ENCODE measurements at places on chromosomes 5 and 9.

DNA sequence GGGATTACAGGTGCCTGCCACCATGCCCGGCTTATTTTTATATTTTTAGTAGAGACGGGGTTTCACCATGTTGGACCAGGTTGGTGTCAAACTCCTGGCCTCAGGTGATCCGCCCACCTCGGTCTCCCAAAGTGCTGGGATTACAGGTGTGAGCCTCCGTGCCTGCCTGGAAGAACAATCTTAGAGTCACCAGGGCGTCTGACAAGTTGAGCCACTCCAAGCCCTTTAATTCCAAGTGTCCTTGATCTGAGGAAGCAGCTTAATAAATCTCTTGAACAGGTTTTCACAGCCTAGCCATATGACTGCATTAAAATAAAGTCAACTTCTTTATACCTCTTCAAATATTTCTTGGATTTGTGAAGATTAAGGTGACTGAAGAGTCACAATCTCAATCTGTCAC, 31.5 kb downstream of the SLC44A1 start:
- DNase-seq, result no peak

DNA sequence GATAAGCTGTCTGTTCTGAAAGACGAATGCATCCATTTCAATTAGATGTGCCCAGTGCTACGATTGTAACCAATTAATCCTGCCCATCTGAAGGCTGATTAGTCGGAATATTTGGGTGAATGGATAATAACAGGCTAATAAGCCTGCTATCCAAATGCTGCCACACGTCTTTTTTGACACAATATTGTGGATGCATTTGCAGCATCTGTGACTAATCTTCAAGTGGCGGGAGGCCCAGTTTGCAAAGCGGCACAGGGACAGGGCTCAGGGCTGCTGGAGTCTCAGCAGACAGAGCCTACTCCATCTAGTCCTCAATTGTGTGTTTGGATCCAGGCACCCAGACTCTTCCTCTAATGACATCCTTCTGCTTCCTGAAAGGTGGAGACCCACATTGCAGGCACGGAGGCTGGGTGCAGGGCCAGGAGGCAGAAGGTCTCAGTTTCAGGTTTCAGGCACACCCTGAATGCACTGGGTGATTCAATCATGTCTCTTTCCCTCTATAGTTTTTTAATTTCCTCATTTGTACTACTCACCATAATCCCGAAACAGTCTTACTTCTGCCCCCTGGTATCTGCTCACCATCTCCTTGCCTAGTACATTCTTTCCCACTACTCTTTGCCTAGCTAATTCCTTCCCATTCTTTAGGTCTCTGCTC, 169.6 kb downstream of the ASTN2 start:
- DNase-seq, result no peak

- DNase-seq, result no peak
Measured at GRCh38 chr9:75941577-75942311, 51.3 kb downstream of the PCSK5 start.

GRCh38 chr9:22107202-22108045, 98.3 kb upstream of the CDKN2B start:
- no peak for DNase-seq

DNA sequence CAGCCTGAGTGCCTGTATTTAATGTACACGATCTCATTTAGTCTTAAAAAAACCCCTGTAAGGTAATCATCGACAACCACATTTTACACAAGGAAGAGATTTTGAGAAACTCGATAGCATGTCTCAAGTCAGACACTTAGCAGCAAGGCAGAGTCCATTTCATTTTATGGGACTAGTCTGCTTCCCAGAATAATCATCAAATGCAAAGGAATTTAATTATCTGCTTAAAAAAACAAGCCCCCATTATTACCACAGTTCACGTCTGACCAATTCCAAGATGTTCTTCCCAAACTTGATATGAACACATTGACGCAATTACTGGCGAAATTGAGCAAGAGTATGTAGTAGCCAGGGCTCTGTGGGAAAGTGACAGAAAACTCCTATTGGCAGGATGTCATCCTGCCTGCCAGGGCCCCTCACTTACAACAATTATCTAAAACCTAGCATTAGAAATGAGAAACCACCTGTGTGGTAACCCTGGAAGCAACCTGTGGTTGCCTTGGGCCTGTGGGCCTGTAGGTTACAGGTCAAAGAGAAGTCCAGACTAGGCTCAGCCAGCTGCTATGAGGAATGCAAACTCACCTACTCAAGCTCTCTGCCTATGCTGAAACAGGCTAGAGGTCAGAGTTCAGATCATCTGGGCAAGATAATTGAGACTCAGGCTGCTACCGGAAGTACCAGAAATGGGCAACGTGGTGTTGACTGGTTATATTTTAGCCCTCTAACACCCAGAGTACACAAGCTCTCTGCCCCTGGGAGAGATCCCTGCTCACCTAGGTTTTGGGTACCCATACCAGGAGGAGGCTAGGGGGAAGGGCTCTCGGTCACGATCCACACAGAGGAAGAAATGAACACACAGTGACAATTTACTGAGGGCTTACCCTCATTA, 1.6 kb downstream of the B4GALT1 start:
- DNase-seq, result peak; percentile 81

All from activated CD4-positive, alpha-beta T cell treated with anti-CD3 and anti-CD28 coated beads, Interleukin-2, Interleukin-4, amounts not matched to agents 100 ng/mL and 50 ng/mL, durations not matched to agents 16 hours and 8 hours (primary cell).